ENCODE measurements at places on chromosomes 3 and 15.

GRCh38 chr3:40677321-40677720, 152.6 kb downstream of the ZNF621 start:
- no peak for DNase-seq

- DNase-seq = no peak
Measured at GRCh38 chr3:81364411-81364810, 397.0 kb downstream of the GBE1 start.

DNA sequence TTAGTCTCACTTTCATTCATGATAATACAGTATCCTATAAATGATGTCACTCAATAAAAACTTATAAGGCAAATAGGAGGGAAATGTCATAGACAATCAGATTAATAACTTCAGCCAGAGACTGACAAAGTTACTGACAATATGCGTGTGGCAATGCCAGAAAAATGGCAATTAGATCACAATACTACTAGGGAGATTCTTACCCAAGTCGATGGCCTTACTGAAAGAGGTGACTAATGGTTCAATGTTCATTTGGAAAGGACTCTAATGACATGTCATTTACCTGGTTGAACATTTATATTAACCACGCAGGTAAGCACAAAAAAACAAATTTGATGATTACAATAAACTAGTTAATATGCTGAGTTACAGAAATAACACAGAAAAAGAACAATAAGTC, 45.9 kb upstream of the WDR5B start:
- no peak for DNase-seq

- no peak for DNase-seq
Measured at GRCh38 chr3:127792541-127793292, 29.6 kb downstream of the MGLL start.

DNA sequence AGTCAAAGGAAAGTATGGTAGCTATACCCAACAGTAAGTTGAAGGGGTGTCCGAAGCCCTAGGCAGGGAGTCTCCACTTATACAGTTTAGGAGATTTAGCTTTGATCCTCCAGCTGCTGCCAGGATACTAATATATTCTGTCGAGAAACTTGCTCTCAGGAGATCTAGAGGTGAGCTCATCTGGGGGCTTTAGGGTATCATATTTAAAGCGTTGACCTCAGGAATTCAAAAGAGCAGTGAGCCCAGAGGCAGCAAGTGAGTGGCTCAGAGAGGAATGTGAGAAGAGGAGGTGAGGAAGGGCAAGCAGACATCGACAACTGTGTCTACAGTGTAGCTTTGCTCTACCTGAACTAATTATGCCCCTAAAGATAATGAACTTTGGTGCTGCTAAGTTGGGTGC, 245.1 kb upstream of the LRTM1 start:
- no peak for DNase-seq

DNA sequence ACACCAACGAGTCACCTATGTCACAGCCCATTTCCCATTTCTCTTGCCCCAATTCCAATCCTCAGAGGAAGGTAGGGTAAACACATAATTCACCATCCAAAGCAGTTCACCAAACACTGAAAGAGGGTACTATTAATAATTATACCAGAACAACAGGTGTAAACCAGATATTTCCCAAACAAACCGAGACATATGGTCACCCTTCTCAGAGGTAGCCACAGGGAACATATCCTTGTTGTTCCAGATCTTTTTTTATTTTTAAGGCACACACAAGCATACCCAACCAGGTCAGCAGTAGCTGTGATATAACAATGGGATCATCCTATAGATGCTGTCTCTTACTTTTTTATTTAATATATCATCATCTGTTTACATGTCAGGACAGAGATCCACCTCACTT, 24.7 kb downstream of the MAGI1 start:
- DNase-seq = no peak

GRCh38 chr3:170977949-170978745, 48.4 kb downstream of the SLC2A2 start:
- no peak for DNase-seq

DNA sequence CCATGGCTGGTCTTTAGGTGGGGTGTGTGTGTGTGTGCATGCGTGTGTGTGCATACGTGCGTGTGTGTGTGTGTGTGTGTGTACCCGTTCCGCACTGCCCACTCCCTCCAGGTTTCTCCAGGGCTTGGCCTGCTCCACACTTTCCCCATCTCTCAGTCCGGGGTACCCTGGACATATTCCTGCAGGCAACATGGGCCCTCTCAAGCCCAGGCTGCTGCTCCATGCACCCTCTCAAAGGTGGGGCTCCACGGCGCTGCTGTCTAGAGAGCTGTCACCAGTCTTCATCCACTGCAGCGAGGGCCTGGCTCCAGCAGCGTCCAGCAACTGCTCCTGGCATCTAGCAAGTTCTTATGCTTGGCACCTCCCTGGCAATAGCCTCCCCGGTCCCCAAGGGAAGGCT, 86.1 kb downstream of the ATP10A start:
- no peak for DNase-seq

DNA sequence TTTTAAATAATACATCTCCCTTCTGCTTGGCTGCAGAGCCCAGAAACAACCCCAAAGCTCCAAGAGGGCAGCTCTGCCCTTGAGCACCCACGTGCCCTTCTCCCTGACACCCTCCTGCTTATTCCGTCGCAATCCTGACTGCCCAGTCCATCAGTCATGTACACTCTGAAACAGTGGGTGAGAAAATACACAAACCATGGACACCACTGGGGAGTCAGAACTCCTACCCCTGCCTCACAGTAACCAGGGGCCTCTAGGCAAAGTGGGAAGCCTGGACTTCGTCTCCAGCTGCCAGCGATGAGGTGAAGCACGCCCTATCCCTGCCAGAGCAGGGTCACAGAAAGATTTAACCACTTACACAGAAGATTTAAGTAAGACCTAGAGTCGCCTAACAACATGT, 40.1 kb downstream of the HERC2 start:
- DNase-seq = no peak

DNA sequence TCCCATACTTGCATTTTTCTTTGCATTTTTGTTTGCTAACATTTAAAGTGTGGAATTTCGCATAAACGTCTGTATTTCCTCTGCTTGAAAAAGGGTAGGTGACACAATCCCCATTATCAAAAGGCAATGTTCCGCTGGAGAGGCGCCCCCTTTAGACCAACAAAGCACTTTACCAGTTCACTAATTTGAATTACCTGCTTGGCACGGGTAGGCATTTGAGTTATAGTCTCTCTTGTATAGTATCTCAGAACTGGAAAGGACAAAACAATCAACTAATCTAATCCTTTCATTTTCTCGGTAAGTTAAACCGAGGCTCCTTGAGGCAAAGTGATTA, 775 bp upstream of the CCDC39 start:
- DNase-seq = peak; percentile 16

All from activated CD4-positive, alpha-beta T cell treated with anti-CD3 and anti-CD28 coated beads, Interleukin-2, amount 10 ng/mL, durations not matched to agents 7 days and 5 days (primary cell).